Sciatic nerve (tissue), 2 donors: ENCODE measurements at places on chromosomes 1 and 21. TPM values are rescaled to one million over a fixed set of nuclear protein-coding genes. Genes with fewer than 3 reads are reported as not detected.

GRCh38 chr1:3524556-3525203, 70.2 kb downstream of the ARHGEF16 start:
- DNase-seq = no peak

GRCh38 chr1:183363972-183364371, 54.2 kb downstream of the NMNAT2 start:
- no peak for DNase-seq

DNA sequence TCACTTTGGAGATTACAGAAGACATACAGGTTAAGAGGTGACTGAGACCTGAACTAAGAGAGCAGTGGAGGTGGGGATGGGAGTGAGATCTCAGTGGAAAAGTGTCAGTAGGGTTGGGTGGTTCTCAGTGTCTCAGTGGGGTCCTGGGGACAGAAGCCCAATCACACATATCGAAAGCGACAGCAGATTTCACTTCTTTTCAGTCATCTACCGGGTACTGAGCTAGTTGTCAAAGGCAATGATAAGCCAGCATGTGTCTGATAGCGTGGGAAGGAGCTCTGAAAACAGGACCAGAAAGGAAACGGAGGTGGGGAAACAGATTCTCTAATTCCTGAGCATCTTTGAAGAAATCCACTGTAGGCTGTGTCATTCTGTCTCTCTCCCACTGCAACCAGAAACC, 59.5 kb downstream of the RHOU start:
- DNase-seq = no peak

- DNase-seq = no peak
Measured at GRCh38 chr1:225880222-225880588, 2.0 kb downstream of the TMEM63A start.

The PPIH gene
- 20.6 TPM for total RNA-seq

The CSMD2 gene
- 1.5 TPM for total RNA-seq
